ENCODE measurements at places on chromosomes 7 and 10. TPM values are rescaled to one million over a fixed set of nuclear protein-coding genes. Genes with fewer than 3 reads are reported as not detected.

GRCh38 chr7:79296553-79297320 is 156.7 kb downstream of the MAGI2 start:
- no peak for DNase-seq

DNA sequence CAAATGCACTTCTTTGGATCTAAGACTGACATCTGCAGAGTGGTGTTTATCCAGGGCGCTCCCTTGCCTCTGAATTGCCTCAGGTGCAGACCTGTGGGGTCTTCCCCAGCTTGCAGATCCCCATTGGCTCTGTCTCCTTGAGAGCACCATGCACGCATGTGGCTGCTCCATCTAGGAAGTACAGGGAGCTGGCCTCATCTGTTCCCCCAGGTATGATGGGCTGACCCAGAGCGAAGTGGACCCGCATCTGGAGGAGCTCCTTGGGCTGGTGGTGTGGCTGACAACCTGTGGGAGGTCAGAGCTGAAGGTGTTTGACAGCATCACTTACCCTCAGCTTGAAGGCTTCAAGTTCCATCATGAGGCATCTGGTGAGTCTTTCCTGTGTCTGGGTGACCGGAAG is 44.5 kb downstream of the WDFY4 start:
- DNase-seq: no peak

- DNase-seq: no peak
Measured at GRCh38 chr7:98038731-98039130, 48.7 kb upstream of the OCM2 start.

- no peak for DNase-seq
Measured at GRCh38 chr10:77907900-77908717, 18.4 kb downstream of the DLG5 start.

DNA sequence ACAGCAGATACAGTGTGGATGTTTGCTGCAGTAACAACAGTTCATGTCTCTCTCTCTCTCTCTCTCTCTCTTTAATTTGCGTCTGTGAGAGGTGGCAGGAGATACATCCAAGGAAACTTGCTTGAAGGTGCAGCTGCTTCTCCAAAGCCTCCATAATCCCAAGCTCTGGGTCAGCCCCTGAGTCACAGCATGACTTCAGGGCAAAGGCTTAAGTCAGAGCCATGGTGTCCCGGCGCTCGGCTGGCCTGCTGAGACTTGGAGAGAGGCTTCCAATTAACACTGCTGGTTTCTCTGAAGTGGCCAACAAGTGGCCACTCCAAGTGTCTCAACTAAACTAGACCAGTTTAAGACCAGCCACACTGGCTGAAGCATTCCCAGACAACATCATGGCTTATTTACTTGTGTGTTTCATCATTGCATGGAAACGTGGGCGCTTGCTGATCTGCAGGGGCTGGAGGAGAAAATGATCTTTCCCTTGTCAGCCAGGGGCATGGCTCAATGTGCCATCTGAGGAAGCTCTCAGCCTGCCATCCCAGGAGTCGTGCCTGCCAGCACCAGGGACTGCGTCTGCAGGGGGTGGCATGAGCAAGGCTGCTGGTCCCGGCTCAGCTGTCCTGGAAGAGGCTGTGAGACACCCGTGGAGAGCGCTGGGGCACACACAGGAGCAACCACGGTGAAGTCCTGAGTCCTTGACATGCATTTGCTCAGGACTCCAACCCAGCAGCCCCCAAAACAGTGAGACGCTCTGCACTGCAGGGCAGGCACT is 254.2 kb downstream of the COBL start:
- DNase-seq: no peak

BEND7 gene
- polyA plus RNA-seq: 5.0 TPM

SPDYE16 gene
- 0.50 TPM for polyA plus RNA-seq

C10orf71 gene
- not detected for polyA plus RNA-seq

GIMAP6 gene
- polyA plus RNA-seq: 8.8 TPM

Measured in liver (tissue), 10 donors.